ENCODE measurements at places on chromosomes 3 and 15. TPM values are rescaled to one million over a fixed set of nuclear protein-coding genes. Genes with fewer than 3 reads are reported as not detected.

GRCh38 chr3:117499189-117499870, 789.8 kb downstream of the TUSC7 start:
- H3K4me3 ChIP-seq = no peak overlapping the region
- no peak overlapping the region for H3K27ac ChIP-seq
- no peak for DNase-seq
- H3K36me3 ChIP-seq = no peaks in the 10 kb centered on the region

- no peaks in the 10 kb centered on the region for H3K36me3 ChIP-seq
- H3K27me3 ChIP-seq = no peaks in the 10 kb centered on the region
- no peaks in the 10 kb centered on the region for H3K4me1 ChIP-seq
- no peak overlapping the region for H3K4me3 ChIP-seq
- no peak overlapping the region for H3K27ac ChIP-seq
Observed at GRCh38 chr3:60877188-60877587, 374.1 kb downstream of the FHIT start.

DNA sequence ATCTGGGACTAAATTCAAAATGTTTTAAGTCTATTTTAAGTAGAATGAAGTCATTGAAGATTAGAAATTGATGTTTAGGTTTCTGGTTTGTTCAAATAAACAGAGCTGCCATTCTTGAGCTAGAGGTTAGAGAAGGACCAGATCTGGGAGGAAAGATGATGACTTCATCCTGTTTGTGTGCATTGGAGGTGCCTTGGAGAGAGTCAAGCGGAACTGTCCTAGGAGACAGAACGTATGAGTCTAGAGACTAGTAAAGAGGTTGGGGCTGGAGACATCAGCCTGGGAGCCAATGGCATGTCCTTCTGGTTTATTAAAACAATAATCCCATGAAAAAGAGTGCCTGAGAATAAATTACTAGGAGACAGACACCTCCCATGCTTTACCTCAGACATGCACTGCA, 303.4 kb downstream of the KBTBD8 start:
- no peaks in the 10 kb centered on the region for H3K36me3 ChIP-seq
- peaks cover 2% of the 10 kb centered on the region for H3K27me3 ChIP-seq
- no peaks in the 10 kb centered on the region for H3K4me1 ChIP-seq

GRCh38 chr3:184765730-184766074, 46.3 kb upstream of the VPS8 start:
- H3K27ac ChIP-seq = no peak overlapping the region
- no peak overlapping the region for H3K4me3 ChIP-seq
- no peaks in the 10 kb centered on the region for H3K36me3 ChIP-seq
- H3K27me3 ChIP-seq = peaks cover 4% of the 10 kb centered on the region
- H3K4me1 ChIP-seq = peaks cover 7% of the 10 kb centered on the region
- no peak for DNase-seq

- H3K4me3 ChIP-seq = peak within 1 kb of the TSS; percentile 43
- peaks cover 10% of the 10 kb centered on the region for H3K27me3 ChIP-seq
- peak within 1 kb of the TSS; percentile 76 for H3K27ac ChIP-seq
- no peaks in the 10 kb centered on the region for H3K36me3 ChIP-seq
Observed at GRCh38 chr3:128993461-128994172, at the start of gene CFAP92. Gene CFAP92 (minus strand): TSS chr3:128994076. CDS start chr3:128993304, 772 bp downstream.

- peaks cover 8% of the 10 kb centered on the region for H3K4me1 ChIP-seq
- H3K4me3 ChIP-seq = no peak overlapping the region
- H3K36me3 ChIP-seq = peaks cover 22% of the 10 kb centered on the region
- H3K27ac ChIP-seq = no peak overlapping the region
- no peaks in the 10 kb centered on the region for H3K27me3 ChIP-seq
Observed at GRCh38 chr3:38117748-38118420, 19.0 kb downstream of the ACAA1 start.

- H3K4me3 ChIP-seq = no peak overlapping the region
- no peaks in the 10 kb centered on the region for H3K36me3 ChIP-seq
- H3K27me3 ChIP-seq = peaks cover 34% of the 10 kb centered on the region
- no peak overlapping the region for H3K27ac ChIP-seq
- no peaks in the 10 kb centered on the region for H3K4me1 ChIP-seq
Observed at GRCh38 chr15:31887246-31887645, 143.1 kb upstream of the CHRNA7 start.

- DNase-seq = no peak
- H3K27me3 ChIP-seq = no peaks in the 10 kb centered on the region
- H3K36me3 ChIP-seq = no peaks in the 10 kb centered on the region
- H3K4me1 ChIP-seq = no peaks in the 10 kb centered on the region
Observed at GRCh38 chr3:127001486-127002194, 18.7 kb downstream of the PLXNA1 start.

DNA sequence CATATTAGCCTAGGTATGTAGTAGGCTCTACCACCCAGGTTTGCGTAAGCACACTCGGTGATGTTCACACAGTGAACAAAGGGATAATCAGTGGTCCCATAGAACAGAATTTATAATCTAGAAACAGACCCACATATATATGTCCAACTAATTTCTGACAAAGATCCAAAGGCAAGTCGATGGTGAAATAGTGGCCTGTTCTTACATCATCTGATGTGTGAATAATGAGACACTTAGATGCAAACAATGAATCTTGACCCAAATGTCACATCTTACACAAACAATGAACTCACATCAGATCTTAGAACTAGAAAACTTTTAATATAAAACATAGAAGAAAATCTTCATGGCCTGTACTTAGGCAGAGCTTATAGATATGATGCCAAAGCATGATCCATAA, 17.6 kb upstream of the TM2D3 start:
- H3K36me3 ChIP-seq = peaks cover 41% of the 10 kb centered on the region
- H3K4me3 ChIP-seq = no peak overlapping the region
- no peaks in the 10 kb centered on the region for H3K4me1 ChIP-seq
- DNase-seq = no peak
- no peaks in the 10 kb centered on the region for H3K27me3 ChIP-seq

GRCh38 chr15:45091161-45091560, 22.8 kb downstream of the DUOX2 start:
- DNase-seq = no peak
- no peak overlapping the region for H3K4me3 ChIP-seq
- H3K27ac ChIP-seq = no peak overlapping the region
- peaks cover 29% of the 10 kb centered on the region for H3K27me3 ChIP-seq
- H3K4me1 ChIP-seq = no peaks in the 10 kb centered on the region

DNA sequence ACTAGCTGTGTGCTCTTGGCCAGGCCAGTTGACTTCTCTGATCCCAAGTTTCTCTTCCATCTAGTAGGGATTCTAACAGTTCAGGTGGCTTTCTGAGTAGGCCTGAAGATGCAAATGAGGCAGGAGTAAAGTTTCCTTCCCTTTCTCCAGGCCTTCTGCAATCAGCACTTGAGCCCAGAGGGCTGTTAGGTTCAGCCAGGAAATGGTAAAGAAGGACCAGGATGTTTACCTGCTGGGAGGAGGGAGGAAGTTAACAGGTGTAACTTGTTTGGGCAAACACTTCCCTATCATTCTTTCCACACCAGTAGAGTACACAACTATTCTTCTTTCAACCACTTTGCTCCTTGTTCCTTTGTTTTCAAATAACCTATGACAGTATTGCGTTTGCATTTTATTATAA, 13.3 kb upstream of the TNFSF10 start:
- peaks cover 57% of the 10 kb centered on the region for H3K4me1 ChIP-seq
- H3K27me3 ChIP-seq = no peaks in the 10 kb centered on the region
- no peak overlapping the region for H3K4me3 ChIP-seq
- peaks cover 32% of the 10 kb centered on the region for H3K36me3 ChIP-seq
- peak overlapping the region; percentile 90 for H3K27ac ChIP-seq

DNA sequence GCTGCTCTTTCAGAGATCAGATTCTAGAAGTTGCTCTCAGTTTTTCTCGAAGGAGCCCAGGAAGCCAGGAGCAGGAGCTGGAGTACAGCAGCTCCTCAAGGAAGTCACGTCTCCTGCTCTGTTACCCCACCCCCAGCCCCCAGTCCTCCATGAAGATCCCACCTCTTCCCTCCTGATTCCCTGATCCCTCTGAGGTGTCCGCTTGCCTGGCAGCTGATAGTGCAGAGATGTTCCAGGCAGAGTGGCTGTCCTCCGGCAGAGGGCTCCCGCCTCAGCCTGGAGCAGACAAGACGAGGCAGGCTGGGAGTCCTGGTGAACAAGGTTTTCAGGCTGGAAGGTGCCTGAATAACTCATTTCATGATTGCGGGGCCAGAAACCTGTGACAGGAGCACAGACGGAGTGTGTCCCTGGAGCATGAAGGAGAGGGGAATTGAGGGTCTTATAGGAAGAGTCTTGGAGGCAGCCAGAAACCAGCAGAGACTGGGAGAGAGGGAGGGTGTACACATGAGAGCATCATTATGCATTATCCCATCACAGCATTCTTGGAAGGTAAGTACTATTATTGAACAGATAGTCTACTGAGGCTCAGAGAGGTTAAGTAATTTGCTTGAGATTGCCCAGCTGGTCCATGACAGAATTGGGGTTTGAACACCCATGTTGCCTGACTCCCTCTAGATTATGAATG, 1.2 kb downstream of the HRH1 start:
- H3K27me3 ChIP-seq = peaks cover 79% of the 10 kb centered on the region
- H3K27ac ChIP-seq = no peak overlapping the region
- DNase-seq = peak; percentile 18

DNA sequence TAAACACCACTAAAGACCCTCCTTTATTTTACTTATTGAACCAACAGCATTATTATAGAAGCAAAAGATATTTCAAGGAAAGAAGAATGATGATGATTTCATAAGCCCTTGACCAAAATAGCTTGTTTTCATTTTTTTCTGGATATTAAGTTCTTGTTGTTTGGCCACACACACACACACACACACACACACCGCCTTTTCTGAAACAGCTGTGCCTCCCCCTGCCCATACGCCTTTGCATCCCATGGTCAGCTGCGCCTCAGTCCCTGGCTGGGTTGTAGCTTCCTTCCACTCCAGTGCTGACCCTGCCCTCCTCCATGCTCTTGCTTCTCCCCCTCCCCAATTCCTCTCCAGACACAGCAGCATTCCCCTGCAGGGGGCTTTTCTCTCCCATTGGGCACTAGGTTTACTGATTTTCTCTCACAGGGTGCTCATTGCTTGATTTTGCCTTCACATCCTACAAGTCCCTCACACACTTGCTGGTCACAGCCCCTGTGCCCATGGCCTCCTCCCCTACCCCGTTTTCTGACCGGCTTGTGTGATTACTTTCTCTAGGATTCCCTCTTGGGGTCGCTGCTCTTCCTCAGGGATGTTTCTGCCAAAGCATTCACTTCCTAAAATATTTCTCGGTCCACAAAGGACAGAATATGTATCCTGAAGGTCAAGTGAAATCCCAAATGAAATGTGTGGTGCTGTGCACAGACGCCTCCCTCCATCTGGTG, 18.4 kb downstream of the MESP1 start:
- H3K36me3 ChIP-seq = no peaks in the 10 kb centered on the region
- no peaks in the 10 kb centered on the region for H3K4me1 ChIP-seq
- peaks cover 12% of the 10 kb centered on the region for H3K27me3 ChIP-seq
- no peak for DNase-seq
- H3K4me3 ChIP-seq = no peak overlapping the region

- H3K27ac ChIP-seq = no peak overlapping the region
- H3K4me3 ChIP-seq = peak overlapping the region; percentile 67
- H3K36me3 ChIP-seq = no peaks in the 10 kb centered on the region
- DNase-seq = no peak
- H3K4me1 ChIP-seq = peaks cover 10% of the 10 kb centered on the region
- H3K27me3 ChIP-seq = peaks cover 56% of the 10 kb centered on the region
Observed at GRCh38 chr3:151084893-151085226, 604 bp upstream of the MED12L start.

DNA sequence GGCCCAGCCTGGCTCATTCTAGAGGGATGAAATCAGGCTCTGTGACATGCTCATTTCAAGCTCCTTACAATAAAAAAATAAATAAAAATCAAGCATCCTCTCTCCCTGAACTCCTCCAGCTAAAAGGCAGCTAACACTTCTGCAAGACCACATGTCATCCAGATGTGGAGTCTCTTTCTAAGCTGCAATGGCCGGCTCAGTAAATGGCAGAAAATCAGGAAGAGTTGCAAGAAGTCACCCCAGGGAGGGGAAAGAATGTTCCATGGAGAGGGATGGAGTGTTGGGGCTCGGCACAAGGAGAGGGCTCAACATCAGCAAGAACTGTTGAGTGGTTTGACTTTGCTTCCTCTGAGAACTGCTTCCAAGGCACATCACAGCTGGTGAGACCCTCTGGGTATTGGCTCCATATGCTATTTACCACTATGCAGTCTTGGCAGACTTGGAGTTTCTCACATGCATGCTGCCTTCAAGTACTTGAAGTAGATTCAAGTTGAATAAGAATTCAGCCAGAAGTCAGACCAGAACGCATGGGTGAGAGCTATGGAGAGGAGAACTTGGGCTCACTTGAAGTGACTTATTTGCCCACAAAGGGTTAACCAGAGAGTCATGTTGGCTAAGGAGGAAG, 689.0 kb downstream of the NTRK3 start:
- no peaks in the 10 kb centered on the region for H3K27me3 ChIP-seq
- DNase-seq = no peak
- no peaks in the 10 kb centered on the region for H3K36me3 ChIP-seq
- H3K4me3 ChIP-seq = no peak overlapping the region

GRCh38 chr15:82969353-82969752, 16.7 kb upstream of the RAMAC start:
- H3K36me3 ChIP-seq = peaks cover 2% of the 10 kb centered on the region
- H3K27me3 ChIP-seq = peaks cover 19% of the 10 kb centered on the region
- no peak overlapping the region for H3K27ac ChIP-seq
- no peak overlapping the region for H3K4me3 ChIP-seq
- no peak for DNase-seq

- H3K4me3 ChIP-seq = no peak overlapping the region
- peaks cover 3% of the 10 kb centered on the region for H3K36me3 ChIP-seq
- no peak overlapping the region for H3K27ac ChIP-seq
- DNase-seq = no peak
- H3K27me3 ChIP-seq = no peaks in the 10 kb centered on the region
Observed at GRCh38 chr3:189289251-189289650, 117.5 kb downstream of the TPRG1 start.

DNA sequence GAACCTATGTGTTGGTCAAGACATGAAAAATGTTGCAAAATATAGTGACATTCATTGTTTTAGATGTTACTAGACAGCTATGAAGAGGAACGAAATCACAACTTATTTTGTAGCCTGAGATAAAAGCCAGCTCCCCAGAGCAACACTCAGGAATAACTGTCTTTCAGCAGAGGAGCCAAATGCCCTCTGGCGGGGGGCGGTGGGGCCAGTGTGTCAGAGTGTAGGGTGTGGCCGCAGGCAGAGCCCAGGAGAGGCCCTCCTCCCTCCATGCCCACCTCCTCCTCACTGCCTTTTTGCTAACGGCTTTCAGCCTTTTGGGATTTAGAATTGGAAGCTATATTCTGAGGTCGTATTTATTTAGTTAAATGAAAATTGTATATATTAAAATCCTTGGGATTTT, 16.9 kb downstream of the APOD start:
- peaks cover 18% of the 10 kb centered on the region for H3K4me1 ChIP-seq
- H3K27me3 ChIP-seq = peaks cover 7% of the 10 kb centered on the region
- H3K4me3 ChIP-seq = no peak overlapping the region

- no peaks in the 10 kb centered on the region for H3K36me3 ChIP-seq
- H3K4me3 ChIP-seq = no peak overlapping the region
- no peak for DNase-seq
- no peak overlapping the region for H3K27ac ChIP-seq
Observed at GRCh38 chr3:83482402-83483070, 1476.3 kb upstream of the CADM2 start.

GRCh38 chr3:33088691-33089090, 8.3 kb downstream of the GLB1 start:
- peaks cover 75% of the 10 kb centered on the region for H3K4me1 ChIP-seq
- DNase-seq = no peak
- H3K27me3 ChIP-seq = no peaks in the 10 kb centered on the region
- H3K27ac ChIP-seq = peak overlapping the region; percentile 31
- peak overlapping the region; percentile 28 for H3K4me3 ChIP-seq
- H3K36me3 ChIP-seq = peaks cover 81% of the 10 kb centered on the region

ARHGAP31 gene
- total RNA-seq = 2.4 TPM

CSPG5 gene
- 0.40 TPM for total RNA-seq

SERPINI2 gene
- total RNA-seq = not detected

CAND2 gene
- 0.84 TPM for total RNA-seq

ZNF80 gene
- 0.10 TPM for total RNA-seq

DZIP3 gene
- total RNA-seq = 13.8 TPM

VEPH1 gene
- not detected for total RNA-seq

CCDC33 gene
- total RNA-seq = not detected

GLDN gene
- not detected for total RNA-seq

All from activated CD4-positive, alpha-beta T cell treated with anti-CD3 and anti-CD28 coated beads, Interleukin-2, amount 10 ng/mL, durations not matched to agents 7 days and 5 days (primary cell).